Mammary epithelial cell (primary cell): ENCODE measurements at places on chromosomes 6 and 20. TPM values are rescaled to one million over a fixed set of nuclear protein-coding genes. Genes with fewer than 3 reads are reported as not detected.

Gene FRK
- 1.4 TPM for polyA plus RNA-seq

Gene IL17A
- polyA plus RNA-seq, result not detected

Gene FAM83C
- polyA plus RNA-seq, result not detected

Gene ARHGAP40
- 2.9 TPM for polyA plus RNA-seq

Gene PAK5
- polyA plus RNA-seq, result 0.06 TPM

Gene NMBR
- polyA plus RNA-seq, result 0.03 TPM

Gene SNX5
- polyA plus RNA-seq, result 91.8 TPM

Gene SLC17A4
- not detected for polyA plus RNA-seq

Gene SIGLEC1
- not detected for polyA plus RNA-seq

Gene SPEF1
- polyA plus RNA-seq, result 0.08 TPM

Gene AKAP12
- 13.9 TPM for polyA plus RNA-seq

Gene NKAIN2
- not detected for polyA plus RNA-seq

Gene SCAF8
- polyA plus RNA-seq, result 15.5 TPM

Gene TNF
- 0.08 TPM for polyA plus RNA-seq

Gene MEP1A
- polyA plus RNA-seq, result 0.12 TPM

Gene OR2J3
- polyA plus RNA-seq, result not detected

Gene PRICKLE4
- polyA plus RNA-seq, result 0.25 TPM

Gene DAAM2
- polyA plus RNA-seq, result 0.02 TPM

Gene TOX2
- polyA plus RNA-seq, result 0.96 TPM

Gene METTL24
- not detected for polyA plus RNA-seq

Gene SHLD1
- polyA plus RNA-seq, result 2.9 TPM

Gene CALHM6
- polyA plus RNA-seq, result 0.61 TPM

Gene PARD6B
- polyA plus RNA-seq, result 1.5 TPM

Gene EBF4
- not detected for polyA plus RNA-seq

Gene SLC35A1
- 8.3 TPM for polyA plus RNA-seq

Gene GRM1
- polyA plus RNA-seq, result not detected

Gene DOK5
- not detected for polyA plus RNA-seq

Gene BMP2
- polyA plus RNA-seq, result 4.3 TPM

Gene ID1
- 206 TPM for polyA plus RNA-seq

Gene OR2W1
- polyA plus RNA-seq, result not detected

Gene OPN5
- polyA plus RNA-seq, result not detected

Gene FGD2
- polyA plus RNA-seq, result not detected

Gene BPIFB4
- polyA plus RNA-seq, result not detected

Gene COL12A1
- 132 TPM for polyA plus RNA-seq

Gene MARCKS
- polyA plus RNA-seq, result 16.0 TPM
